A172 (cell line): ENCODE measurements at places on chromosomes 2 and 18. TPM values are rescaled to one million over a fixed set of nuclear protein-coding genes. Genes with fewer than 3 reads are reported as not detected.

- no peak for DNase-seq
Measured at GRCh38 chr2:57868619-57869139, 177.9 kb upstream of the VRK2 start.

The DNAJC5G gene
- not detected in 2 replicates for total RNA-seq

- DNase-seq: no peak
Measured at GRCh38 chr2:241249654-241250053, 61.2 kb downstream of the ANO7 start.

- no peak for DNase-seq
Measured at GRCh38 chr2:8529706-8530277, 152.1 kb upstream of the ID2 start.
